ENCODE measurements at places on chromosomes 6 and 20.

DNA sequence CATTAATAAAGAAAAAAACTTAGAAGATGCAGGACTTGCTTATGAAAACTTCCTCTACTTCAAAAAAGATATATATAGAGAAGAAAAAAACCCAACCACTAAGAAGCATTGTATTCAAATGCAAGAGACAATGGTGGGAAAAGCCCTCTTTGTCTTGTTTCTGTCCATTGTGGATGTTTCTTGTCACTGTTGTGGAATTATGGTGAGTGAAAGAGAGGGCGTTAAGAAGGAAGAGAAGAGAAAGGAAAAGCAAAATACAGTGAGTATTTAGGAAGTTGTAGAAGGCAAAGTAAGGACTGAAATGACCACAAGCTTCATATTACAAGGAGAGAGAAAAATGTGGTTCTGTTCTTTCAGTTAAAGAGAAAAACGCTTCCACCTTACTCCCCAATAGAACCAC, 14.1 kb upstream of the THBD start:
- no peak for DNase-seq

DNA sequence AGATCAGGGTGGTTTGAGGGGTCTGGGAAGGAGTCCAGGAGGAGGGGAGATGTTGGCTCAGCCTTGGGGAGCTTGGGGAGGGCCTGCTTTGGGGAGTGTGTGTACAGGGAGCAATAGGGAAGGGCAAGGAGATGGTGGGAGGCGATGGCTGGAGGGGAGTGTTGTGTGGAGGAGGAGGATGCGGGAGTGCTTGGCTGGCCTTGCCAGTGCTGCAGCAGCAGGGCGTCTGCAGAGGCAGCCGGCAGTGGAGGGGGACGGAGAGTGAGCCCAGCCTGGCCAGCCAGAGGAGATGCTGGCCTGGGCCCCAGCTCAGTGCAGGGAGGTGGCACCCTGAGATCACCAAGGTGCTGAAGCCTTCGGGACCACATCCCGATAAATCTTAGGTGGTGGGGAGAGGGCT, 3.9 kb downstream of the IP6K3 start:
- DNase-seq: no peak

GRCh38 chr20:46232539-46232938, 75.8 kb downstream of the CDH22 start:
- DNase-seq: no peak

- no peak for DNase-seq
Observed at GRCh38 chr6:5531853-5532375, 270.6 kb downstream of the FARS2 start.

DNA sequence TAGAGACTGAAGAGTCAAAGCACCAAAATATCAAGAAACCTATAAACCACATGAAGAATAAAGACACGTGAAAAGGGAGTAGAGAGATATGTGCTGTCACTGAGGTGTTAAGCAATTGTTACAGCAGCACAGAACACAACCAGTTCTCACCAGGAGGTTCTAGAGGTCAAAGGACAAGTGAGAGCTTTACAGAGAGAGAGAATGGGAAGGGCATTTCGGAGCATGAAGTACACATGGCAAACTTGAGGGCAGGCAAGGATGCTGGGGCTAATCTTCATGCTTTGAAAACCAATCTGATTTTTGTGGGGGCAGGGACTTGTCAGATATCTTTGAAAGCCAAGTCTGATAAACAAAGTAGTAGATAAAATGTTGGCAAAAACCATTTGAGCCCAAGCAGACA, 142.3 kb upstream of the NRSN1 start:
- DNase-seq: no peak

DNA sequence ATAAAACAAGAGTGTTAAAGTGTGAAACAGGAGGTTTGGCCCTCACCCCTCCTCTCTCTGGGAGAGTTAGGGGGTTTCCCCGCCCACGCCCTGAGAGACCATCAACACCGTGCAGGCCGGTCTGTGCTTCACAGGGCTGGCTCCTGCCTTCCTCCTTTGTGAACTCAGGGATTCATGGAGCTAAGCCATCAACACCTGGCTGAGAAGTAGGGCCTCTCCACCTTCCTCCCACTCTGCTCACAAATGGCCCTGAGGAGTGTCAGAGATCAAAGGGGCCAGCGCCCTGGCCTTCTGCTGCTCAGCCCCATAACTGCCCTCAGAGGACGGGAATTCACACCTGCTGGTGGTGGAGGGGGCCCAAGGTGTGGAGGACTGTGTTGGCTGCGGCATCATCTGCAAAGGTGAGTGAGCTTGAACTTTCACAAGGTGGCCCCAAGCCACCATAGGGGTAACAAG, 88.6 kb downstream of the PSMB1 start:
- DNase-seq: no peak

- no peak for DNase-seq
Observed at GRCh38 chr6:144753023-144753705, 468.0 kb downstream of the UTRN start.
